ENCODE measurements at places on chromosomes 2 and 18.
A peak's percentile ranks its signal among the peaks of the same experiment; 100 is the strongest.

GRCh38 chr2:238009563-238009962, 42.7 kb downstream of the UBE2F start:
- no peak for DNase-seq

DNA sequence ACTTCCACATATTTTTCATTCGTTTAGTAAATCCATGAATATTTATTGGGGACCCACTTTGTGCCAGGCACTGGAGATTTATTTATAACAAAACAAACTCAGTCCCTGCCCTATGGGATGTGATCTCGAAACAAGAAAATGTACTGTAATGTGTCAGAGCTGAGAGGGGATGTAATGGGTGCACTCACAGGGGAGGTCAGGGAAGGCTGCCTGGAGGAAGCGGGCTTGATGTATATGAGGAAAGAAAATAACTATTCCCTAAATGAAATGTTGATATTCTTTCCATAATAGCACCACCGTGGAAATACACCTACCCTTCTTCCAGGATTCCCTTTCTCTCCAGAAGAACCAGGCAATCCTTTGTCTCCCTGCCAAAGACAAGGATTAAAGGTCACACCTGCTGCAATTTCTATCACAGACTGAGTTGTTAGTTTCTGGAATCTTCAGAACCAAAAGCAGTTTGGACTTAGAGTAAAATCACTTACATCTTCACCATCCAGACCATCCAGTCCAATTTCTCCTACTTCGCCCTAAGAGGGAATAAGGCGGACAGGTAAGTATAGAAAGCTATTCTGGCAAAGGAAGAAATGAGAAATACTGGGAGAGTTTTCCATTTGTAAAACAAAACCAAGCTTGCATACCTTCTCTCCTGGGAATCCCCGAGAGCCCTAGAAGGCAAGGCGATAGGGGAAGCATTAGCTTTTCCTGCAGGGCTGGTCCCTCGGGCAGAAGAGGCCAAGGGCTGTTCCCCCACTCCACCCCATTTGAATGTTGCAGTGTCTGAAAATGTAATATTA, 55.0 kb downstream of the COL6A3 start:
- DNase-seq: no peak

DNA sequence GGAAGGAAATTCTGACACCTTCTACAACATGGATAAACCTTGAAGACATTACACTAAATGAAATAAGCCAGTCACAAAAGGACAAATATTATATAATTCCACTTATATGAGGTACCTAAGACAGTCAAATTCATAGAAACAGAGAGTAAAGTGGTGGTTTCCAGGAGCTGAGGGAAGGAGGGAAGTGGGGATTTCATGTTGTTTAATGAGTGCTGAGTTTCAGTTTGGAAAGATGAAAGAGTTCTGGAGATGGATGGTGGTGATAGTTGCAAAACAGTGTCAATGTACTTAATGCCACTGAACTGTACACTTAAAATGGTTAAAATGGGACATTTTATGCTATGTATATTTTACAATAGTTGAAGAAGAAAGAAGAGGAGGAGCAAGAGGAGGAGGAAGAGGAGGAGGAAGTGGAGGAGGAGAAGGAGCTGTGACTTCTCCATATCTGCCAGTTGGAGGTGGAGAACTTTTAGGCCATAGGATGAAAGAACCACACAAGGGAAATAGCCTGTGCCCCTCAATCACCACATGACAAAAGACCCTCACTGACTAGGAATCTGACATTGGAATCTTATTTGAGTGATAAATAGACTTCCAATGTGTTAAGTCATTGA, 55.3 kb upstream of the LGALSL start:
- no peak for DNase-seq

DNA sequence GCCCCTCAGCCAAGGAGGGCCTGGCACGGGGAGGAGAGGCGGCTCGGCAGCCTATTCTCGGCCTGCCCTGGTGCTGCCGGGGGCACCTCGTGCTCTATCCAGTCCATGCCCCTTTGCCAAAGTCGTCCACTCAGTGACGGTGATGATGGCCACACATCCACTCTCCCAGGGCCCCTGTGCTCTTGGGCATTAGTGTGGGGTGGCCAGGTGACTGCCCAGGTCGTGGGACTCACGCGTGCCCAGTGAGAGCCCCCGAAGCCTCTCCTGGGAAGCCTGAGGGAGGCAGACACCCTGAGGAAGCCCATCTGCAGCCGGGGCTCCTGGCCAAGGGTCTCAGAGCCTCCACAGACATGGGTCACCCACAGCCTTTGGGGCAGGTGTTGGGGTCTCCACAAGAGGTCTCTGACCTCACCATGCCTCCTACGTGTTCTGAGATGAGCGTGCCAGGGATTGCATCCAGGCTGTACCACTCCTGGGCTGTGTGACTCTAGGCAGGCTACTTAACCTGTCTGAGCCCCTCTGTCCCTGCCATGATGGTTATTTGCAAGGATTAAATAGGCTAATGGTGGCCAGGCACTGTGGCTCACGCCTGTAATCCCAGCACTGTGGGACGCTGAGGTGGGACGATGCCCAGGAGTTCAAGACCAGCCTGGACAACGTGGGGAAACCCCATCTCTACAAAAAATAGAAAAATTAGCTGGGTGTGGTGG, 12.9 kb downstream of the RAMP1 start:
- DNase-seq: no peak

GRCh38 chr2:66273933-66274490, 160.9 kb upstream of the MEIS1 start:
- no peak for DNase-seq

- no peak for DNase-seq
Measured at GRCh38 chr2:71187589-71187988, 39.3 kb downstream of the PAIP2B start.

DNA sequence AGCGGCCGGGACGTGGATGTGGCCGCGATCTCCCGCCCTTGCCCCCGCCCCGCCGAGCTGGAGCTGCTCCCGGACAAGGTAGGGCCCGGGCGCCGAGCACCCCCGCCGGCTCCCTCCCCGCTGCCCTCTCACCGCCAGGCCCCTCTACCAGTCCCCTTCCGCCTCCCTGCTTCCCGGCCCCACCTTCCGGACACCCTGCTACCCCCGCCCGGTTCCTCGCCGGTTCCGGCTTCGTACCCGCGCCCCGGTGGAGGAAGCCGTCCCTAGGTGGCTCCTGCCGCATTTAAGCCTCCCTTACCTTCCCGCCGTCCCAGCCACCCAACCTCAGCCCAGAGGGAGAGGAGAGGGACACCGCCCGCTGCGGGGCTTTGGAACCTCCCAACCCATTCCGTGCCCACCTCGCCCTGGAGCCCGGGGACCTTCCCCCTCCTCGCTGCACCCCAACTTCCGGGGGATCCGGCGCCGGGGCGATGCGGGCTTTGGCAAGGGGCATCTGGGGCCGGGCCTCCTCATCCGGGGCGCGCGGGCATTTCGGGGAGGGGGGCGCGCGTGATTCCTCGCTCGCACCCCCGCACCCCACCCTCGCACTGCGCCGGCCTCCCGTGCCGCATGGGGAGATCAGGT, 475 bp downstream of the B3GNT2 start:
- peak; percentile 68 for DNase-seq

GRCh38 chr18:50569930-50570329, 10.0 kb downstream of the MAPK4 start:
- no peak for DNase-seq

DNA sequence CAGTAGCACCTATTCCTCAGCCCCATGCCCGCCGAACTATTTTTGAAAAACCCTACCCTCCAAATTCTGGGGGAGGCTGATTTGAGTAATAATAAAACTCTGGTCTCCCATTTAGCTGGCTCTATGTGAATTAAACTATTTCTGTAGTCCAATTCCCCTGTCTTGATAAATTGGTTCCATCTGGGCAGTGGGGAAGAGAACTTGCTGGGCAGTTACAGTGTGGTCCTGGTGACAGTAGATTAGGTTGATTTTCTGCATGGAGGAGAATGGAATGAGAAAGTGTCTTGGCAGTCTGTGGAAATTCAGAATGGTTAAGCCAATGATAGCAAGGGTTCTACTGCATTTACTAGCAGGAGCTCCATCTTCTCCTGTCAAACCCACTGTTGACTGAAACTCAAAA, 95.0 kb downstream of the SPP2 start:
- DNase-seq: no peak

GRCh38 chr18:80041424-80041823, 7.2 kb downstream of the RBFA start:
- no peak for DNase-seq

GRCh38 chr18:25701821-25702220, 349.9 kb upstream of the ZNF521 start:
- DNase-seq: no peak

GRCh38 chr18:61432590-61432989, 99.4 kb downstream of the CDH20 start:
- no peak for DNase-seq

- DNase-seq: no peak
Measured at GRCh38 chr18:12091538-12092141, 2.0 kb upstream of the ANKRD62 start.

DNA sequence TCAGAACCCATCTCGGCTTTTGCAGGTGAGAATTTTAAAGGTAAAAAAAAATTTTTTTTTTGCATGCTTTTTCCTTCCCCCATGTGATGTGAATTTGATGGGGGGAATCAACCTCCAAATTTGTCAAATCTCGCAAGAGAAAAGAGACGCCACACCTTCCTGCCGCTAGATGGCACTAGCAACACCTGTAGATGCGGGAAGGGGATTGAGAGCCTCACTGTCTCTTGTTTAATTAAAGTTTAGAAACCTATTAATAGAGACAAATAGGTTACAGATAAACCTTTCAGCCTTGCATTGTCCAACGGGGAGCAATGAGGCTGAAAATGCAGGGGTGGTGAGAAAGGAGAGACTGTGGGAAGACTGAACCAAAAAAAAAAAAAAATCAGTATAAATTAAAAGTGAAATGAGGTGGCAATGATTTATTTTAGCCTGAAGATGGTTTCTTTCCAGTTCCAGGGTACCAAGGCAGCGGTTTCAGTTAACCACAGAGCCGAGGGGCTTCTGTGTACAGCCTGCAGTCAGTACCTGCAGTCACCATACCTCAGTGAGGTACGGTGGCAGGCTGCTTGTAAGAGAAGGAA, 84.6 kb downstream of the NRP2 start:
- peak; percentile 55 for DNase-seq

DNA sequence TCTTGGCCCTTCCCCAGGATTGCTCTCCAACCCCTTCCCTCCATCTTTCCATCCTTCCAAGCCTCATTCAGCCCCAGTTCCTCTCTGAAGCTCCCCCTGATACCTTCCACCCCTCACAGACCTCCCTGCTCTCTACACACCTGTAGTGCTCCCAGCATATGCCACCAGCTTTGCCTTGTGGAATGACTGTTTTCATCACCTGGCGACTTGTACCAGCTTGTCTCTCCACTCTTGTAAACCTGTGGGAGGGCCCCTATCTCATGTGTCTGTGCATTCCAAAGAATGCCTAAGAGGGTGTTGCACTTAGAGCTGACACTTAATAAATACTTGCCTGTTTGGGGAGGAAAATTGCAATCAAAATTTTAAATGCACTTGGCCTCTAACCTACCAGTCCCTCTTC, 198.7 kb downstream of the BCL11A start:
- DNase-seq: no peak

DNA sequence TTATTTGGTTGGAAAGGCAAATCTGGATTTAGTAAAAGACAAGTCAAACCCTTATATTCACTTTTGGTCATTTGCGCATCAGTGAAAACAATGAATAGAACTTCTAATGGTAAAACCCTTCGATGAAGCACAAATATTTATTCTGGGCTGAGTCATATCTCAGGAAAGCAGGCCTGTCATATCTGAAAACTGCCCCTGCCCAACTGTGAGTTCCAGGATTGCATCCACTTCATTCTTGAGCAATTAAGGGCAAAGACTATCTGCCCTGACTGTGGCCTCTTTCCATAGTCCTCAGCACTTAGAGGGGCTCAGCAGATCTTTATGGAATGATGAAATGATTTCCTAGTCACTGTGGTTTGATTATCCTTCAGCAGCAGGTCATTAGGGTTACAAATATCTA, 795.2 kb upstream of the ID2 start:
- no peak for DNase-seq

DNA sequence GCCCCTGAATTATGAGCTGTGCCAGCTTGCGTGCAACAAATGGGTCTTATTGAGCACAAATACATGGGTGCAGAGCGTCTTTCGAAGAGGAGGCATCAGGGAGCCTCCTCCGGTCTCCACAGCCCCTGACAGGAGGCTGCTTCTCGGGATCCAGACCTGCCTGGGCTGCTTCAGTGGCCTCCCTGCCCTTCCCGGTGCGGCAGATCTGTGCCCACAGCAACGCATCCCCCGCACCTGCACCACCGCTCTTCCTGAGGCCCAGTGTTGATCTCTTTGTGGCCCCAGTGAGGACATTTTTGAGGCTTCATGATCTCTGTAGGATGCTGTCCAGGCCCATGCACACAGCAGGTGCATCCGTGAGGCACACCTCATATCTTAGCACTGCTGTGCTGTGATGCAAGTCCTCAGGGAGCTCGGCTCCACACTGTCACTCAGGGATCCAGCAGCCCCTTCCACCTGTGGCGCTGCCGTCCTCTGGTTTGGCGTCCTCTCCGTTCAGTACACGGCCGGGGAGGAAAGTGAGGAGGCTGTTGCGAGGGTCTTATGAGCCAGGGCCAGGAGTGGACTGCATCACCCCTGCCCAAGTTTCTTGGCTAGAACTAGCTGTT, 17.4 kb downstream of the RTP5 start:
- DNase-seq: no peak

- peak; percentile 89 for DNase-seq
Measured at GRCh38 chr18:24014062-24014985, at the start of gene TTC39C. TSS of gene TTC39C (plus strand) at chr18:24014754. CDS start at chr18:24014872, 118 bp downstream.

DNA sequence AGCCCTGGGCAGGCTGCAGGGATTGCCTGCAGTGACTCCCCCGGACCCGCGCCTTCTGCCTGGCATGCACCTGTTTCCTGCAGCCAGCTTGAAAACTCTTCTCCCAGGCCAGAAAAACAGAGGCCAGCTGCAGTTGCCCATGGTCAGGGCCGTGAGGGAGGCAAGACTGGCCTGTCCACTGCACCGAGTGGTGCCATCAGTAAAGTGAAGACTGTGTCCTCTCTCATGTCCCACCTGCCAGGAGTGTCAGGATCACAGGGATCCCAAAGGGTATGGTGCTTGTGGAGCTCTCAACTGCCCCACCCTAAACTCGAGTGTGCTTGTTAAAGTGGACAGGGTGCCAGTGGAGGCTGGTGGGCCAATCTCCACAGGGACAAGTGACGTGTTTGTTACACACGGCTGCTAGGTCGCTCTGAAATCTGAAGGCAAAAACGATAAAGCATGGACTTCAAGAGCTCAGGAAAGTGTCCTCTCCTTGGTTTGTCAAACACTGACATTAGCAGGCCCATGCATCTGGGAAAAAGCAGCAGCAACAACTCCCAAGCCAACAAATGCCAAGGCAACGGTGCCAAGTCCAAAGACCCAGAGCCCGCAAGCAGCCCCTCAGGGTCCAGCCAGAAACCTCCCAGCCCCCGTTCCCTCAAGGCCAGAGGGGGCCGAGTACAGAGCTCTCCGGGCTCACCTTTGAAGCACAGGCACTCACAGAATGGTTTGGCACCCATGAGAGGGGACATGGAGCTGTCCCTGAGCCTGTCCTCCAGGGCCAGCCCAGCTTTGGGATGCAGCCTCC, 213.2 kb downstream of the HDAC4 start:
- no peak for DNase-seq

DNA sequence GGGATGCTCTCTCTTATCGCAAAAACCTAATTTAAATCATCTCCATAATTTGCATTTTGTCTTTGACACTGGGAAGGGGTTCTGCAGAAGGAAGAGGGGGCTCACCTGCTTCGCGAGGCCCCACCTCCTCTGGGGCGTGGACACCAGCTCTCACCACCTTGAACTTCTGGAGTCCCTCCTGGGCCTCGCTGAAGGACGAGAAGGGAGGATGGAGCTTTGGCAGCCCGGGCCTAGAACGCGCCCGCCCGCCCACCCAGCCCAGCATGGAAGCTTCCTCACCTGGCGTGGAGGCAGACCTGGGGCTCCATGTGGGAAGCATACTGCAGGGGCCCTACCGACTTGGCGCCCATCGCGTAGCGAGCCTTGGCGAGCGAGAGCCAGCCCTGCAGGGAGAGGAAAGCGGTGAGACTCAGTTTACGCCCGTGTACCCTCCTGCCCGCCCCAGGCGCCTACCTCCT, 1.1 kb upstream of the IMP4 start:
- peak; percentile 48 for DNase-seq

All from CD4-positive, alpha-beta T cell treated with Interleukin-6 for 4 hours (primary cell).